Muscle of back (tissue), 13 donors: ENCODE measurements at places on chromosomes 7 and 10.
A peak's percentile ranks its signal among the peaks of the same experiment; 100 is the strongest.

GRCh38 chr7:80833289-80834268, 85.3 kb downstream of the SEMA3C start:
- DNase-seq = peak; percentile 40

DNA sequence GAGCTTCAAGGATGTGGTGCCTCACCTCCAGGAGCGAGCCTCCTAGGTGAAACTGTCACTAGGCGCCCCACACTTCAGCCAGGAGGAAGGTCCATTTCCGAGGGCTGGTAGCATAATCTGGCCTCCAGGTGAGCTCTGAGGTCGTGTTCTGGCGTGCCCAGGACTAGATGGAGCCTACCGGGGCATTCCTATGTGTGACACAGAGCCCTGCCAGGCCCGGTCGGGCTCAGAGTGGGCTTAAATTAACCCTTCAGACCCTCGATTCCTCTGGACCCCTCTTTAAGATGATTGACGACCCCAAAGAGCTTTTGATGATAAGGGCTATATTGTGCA, 233.1 kb downstream of the EBF3 start:
- DNase-seq = no peak

DNA sequence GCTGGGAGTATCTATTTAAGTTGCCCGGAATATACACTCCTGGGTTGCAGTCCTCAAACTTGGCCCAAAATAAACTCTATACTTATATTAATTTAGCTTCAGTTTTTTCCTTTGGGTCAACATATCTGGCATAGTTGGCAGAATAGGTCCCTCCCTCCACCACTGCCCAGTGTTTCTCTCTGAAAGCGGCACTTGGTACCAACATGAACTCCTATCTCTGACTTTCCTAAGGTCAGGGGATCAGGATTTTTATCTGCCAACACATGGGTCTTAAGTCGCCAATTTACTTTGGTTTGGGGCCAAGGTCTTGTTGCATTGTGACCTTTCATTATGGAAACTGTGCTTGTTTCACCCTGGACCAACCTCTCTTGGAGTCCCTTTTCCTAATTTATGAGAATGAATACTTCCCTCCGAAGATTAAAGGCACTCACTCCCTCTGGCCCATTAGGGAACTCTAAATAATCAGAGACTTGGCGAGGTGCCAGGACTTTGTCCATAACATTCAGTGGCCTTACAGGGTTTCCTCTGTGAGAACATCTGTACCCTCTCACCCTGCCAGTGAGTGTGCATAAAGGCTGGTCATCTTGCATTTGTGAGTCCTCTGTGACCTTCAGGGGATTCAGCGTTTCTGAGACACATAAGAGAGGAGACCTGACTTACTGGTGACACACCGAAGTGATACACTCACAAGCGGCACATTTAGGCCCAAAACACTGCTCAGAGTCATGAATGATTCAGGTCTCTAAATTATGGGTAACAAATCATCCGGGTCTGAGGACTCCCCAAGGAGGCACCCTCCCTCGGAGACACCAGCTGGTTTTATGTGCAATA, 19.7 kb upstream of the FKBP9 start:
- peak; percentile 22 for DNase-seq

GRCh38 chr7:114487174-114487573, 72.6 kb downstream of the FOXP2 start:
- DNase-seq = no peak

DNA sequence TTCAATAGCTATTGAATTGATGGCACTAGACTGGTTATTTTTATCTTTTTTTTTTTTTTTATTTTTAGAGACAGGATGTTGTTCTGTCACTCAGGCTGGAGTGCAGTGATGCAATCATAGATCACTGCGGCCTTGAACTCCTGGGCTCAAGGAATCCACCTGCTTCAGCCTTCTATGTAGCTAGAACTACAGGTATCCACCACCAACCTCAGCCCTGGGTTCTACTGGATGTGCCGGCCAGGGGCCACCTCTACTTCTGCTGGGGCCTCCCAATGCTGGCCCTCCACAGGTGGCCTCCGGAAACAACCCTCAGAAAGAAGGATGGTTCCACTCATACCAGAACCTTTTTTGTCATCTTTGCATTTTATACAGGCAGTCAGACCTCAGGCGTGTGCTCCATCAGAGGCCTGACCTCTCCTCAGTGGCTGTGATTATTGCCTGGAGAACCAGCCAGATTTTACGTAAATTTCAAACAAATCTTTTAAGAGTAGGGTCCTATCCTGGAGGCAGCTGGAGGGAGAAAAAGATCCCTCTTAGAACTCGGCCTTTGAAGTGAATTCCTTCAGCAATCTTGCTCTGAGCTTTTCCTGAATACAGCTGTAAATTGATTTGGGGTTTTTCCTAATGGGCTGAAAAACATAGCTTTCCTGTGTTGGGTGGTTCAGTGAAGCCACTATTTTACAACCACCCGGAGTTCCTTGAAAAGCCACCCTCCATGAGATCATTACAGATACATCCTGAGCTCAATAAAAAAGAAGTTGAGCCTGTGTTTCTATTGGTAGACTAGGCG, 110.0 kb downstream of the SPAG6 start:
- no peak for DNase-seq

DNA sequence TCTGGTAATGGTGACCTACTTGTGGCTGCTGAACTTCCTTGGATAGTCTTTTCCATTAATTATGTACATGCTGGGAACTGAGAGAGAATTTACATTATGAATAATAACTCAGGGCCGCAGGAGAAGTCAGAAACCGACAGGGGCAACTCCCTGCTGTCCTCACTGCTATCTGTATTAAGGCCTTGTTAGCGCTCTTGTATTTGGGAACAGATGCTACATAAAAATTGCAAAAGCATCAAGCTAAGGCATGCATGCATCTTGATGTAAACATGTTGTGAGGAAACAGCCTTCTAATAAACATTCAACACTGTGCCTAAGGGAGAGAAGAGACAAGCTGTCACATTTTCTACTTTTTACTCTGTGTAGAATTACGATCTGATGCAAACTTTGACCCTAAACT, 158.4 kb downstream of the PARD3 start:
- DNase-seq = no peak

- no peak for DNase-seq
Observed at GRCh38 chr10:77591238-77591880, 46.2 kb downstream of the KCNMA1 start.

GRCh38 chr10:33196710-33197491, 137.6 kb downstream of the NRP1 start:
- DNase-seq = no peak

DNA sequence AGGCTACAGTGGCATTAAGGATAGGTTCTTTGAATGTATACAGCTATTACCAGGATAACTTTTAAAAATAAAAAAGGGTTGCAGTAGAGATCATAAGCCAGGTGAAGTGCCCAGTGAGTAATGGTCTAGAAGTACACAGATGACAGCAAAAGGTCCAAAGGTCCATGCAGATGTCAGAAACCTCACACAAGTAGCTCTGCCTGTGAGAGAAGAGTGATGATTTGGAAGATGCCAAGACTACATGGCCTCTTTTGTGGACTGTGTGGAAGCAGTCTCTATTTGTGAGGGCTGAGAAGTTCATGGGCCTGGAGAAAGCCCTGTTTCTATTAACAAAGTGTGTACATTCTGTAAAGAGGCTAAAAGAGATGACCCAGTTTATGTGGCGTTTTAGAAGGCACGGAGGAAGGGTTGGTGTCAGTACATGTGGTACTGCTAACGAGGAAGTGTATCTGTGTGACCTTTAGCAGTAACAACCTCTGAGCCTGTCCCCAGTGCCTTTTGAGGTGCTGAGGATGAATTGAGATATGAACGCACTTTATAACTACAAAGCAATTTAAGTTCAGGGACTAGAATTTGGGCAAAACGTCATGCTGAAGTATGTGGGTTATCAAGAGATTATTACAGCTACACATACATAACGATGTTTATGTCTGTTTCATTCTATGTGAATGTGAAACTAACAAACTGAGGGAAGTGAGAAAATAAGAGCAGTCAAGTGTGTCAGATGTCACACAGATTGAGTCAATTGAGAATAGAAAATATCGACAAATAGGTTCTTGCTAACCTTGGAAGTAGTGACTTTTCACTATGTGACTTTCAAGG, 7.6 kb downstream of the CYCS start:
- no peak for DNase-seq

DNA sequence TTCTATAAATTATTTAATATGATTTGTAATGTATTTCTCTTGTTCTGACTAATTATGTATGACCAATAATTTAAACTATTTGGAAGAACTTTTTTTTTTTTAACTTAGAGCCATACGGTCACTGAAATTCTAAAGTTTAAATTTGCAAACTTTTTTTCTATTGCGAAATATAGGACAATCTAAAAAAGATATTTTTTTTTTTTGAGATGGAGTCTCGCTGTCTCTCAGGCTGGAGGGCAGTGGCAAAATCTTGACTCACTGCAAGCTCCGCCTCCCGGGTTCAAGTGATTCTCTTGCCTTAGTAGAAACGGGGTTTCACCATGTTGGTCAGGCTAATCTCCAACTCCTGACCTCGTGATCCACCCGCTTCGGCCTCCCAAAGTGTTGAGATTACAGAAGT, 130.5 kb downstream of the CPED1 start:
- no peak for DNase-seq

- DNase-seq = no peak
Observed at GRCh38 chr10:128031216-128031615, 95.0 kb downstream of the MKI67 start.

DNA sequence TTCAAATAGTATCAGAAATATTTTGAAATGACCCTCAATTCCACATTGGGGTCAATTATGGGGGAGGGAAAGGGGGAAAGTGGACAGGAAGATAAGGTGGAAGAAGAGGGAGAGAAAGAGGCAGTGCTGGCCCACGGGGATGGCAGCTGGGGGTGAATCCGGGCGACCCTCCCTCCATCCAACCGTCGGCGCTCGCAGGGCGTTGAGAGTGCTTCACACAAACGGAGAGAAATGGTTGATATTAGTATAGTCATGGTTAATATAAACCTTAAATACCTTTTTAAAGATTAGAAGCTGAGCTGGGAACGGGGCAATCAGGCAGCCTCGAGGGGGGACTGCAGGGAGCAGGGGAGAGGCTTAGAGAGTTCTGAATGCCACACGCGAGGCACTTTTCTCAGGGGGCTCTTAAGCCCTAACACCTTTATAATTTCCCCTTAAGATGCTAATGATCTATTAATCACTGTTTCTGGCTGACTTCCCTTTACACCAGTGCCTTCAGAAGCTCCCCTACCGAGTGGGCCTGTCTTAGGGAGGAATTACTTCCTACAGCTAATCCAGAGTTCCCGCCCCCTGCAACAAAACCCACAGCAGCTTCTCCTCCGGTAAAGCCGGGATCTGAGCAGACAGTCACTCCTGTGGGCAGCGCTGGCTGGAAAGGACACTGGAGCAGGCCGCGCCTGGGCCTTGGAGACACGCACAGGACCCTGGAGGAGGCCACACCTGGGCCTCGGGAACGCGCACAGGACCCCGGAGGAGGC, 39.5 kb downstream of the PRKAG2 start:
- DNase-seq = no peak

GRCh38 chr10:77974396-77975074, 48.0 kb upstream of the DLG5 start:
- DNase-seq = no peak

DNA sequence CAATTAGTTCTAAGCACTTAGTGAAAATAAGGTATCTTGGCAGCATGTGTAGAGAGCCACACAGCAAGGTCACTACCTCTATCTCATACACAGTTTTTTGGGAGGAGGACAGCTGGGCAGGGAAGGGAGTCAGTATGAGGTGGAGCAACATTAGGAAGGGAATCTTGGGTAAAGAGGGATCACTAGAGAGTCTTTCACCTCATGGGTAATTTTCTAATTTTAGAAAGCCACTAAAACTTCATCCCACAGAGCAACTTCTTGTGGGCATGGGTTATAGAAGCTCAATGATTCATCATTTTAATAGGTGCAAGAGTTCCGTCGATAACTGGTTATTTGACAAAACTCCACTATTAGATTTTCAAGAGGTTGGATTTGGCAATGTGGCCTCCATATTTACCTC, 2.5 kb downstream of the NRAP start:
- DNase-seq = no peak

GRCh38 chr7:50785346-50785745, 2.6 kb upstream of the GRB10 start:
- DNase-seq = no peak

DNA sequence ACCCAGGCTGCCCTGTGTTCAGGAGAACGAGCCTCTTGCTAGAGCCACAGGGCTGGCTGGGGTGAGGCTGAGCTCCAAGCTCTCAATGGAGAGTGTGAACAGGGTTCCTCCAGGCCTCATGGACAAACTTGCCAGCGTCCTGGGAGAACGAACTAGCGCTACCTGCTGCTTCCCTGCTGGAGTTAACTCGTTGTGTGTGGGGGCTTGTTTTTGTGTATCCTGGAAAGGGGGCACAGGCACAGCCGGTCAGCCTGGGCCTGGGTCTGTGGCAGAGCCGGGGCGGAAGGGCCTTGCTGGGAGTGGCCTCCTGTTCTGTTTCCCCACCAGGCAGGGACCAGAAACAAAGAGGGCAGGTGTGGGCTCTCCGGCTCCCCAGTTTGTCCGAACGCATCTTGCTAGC, 259.2 kb downstream of the DNAJB6 start:
- no peak for DNase-seq

- DNase-seq = no peak
Observed at GRCh38 chr7:44998153-44998871, 1.7 kb upstream of the CCM2 start.

DNA sequence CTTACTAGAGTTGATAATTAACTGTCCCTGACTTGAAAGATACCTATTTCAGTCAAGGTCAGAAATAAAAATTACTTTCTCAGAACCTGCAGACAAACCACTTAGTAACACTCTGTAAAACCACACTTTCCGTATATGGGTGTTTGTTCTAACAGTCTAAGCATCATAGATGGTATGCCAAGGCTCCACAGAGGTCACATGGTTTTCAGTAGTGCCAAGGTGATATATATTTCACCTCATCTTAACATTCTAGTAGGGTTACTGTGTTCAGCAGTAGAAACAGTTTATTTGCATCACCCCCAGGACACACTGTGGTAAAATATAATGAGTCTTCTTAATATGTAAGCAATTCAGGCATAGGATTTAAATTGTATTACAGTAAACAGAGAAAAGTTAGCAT, 61.5 kb downstream of the KCND2 start:
- no peak for DNase-seq

DNA sequence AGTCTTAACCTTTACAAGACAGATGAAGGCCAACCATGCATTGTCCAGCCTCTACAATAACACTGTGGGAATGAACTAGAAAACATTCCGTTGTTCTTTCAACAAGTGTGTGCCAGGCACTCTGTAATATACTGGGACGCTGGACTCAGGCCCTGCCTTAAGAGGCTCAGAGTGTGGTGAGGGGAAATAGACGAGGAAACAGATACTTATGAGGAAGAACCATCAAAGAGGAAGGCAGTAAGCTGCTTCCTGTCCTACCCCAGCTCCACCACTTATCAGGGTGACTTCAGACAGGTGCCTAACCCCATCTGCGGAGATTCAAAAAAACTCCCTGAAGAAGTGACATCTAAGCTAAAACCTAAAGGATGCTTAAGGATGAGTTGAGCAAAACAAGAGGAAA, 8.9 kb upstream of the TRIM8 start:
- peak; percentile 25 for DNase-seq
